ENCODE measurements at places on chromosomes 7 and 10.
A peak's percentile ranks its signal among the peaks of the same experiment; 100 is the strongest.

DNA sequence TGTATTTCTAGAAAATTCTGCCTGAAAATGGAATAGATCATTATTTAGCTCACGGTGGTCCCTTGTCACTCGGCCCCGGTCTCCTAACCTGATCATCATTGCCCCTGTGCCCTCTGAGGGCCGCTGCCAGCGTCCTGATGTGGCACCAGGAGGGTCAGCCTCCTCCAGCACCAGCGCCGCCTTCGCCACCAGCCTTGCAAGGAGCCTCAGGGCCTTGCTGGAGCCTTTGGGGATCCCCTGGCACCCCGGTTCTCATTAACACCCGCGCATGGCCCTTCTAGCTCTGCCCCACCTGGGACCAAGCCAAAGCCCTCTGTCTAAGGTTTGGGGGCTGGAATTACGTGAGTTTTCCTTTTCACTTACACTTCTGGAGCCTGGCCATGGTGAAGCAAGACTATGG, 282.5 kb upstream of the ADARB2 start:
- DNase-seq, result no peak

GRCh38 chr10:11176746-11177145, 159.1 kb downstream of the CELF2 start:
- DNase-seq, result no peak

DNA sequence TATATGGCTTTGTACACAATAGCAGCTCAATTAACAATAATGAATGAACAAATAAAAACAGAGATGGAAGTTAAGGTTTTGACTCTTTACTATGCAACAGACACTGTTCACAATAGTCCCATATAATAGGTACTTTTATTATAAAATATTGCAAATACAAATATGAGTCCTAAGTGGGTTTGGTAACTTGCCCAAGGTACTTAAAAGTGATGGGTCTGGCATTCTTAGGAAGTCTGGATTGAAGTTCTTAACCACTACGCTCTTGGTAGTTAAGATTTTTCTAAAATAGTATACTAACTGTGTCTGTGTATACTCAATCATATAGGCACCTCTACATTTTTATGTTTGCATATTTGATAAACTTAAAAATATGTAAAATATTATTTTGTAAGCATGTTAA, 55.5 kb downstream of the HGF start:
- DNase-seq, result no peak

GRCh38 chr10:7119325-7120015, 291.4 kb downstream of the SFMBT2 start:
- DNase-seq, result no peak

DNA sequence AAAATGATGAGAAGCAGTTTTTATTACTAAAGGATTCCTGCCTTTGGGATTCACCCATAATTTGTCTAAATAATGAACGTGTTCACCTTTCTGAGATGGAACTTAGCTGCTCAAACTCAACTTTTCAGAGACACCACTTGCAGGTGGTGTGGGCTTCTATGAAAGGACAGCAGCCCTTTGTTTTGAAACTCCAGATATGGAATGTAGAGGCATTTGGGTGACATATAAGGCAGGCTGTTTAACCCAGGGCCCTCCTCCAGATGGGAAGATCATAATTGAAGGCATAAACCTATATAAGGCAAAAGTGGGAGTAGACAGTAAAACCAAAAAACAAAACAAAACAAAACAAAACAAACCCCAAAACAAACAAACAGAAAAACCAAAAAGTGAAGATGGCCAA, 11.9 kb upstream of the HUS1 start:
- DNase-seq, result no peak

- DNase-seq, result no peak
Observed at GRCh38 chr10:127968659-127969058, 61.8 kb downstream of the PTPRE start.

DNA sequence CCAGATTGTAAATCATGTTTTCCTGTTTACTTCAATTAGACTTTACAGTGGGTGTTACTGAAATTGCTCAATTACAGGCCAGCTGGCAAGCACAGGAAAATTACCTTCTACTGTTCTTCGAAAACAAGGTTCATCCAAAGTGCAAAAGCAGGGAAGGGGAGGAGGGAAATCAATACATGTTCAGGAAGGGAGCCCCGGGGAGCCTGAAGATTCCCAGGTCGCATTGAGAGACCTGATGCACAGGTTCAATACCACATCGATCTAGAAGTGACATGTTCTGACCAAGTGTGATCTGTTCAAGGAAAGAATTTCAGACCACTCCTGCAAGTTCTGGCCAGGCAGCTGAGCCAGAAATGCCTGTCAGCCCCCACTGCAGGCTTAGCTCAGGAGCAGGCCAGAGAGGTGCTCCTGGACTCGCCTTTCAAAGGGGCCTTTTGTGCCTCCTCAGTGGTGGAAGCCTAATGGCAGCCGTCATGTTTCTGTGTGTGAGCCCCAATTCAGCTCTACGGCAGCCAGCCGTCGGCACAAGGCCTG, 35.9 kb downstream of the FAM53B start:
- no peak for DNase-seq

GRCh38 chr10:95413588-95413987, 122.8 kb upstream of the PDLIM1 start:
- no peak for DNase-seq

DNA sequence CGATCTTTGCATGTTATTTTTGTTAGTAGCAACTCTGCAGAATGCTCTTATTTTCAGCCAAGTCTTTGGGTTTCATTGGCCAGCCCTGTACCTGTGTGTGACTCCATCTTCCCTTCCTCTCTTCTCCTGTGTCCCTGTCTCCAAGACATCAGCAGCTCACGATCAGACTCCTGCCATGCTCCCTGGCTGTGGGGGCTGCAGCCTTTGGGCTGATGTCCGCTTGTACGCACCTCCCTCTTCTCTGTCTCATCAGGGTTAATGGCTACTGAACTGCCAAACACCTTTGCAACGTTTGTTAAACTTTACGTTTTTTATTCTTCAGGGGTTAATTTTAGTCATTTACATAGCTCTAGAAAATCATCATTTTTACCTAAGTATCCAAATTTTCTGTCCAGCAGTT, 103.5 kb upstream of the RET start:
- DNase-seq, result no peak

- no peak for DNase-seq
Observed at GRCh38 chr7:28018856-28019465, 161.6 kb downstream of the JAZF1 start.

DNA sequence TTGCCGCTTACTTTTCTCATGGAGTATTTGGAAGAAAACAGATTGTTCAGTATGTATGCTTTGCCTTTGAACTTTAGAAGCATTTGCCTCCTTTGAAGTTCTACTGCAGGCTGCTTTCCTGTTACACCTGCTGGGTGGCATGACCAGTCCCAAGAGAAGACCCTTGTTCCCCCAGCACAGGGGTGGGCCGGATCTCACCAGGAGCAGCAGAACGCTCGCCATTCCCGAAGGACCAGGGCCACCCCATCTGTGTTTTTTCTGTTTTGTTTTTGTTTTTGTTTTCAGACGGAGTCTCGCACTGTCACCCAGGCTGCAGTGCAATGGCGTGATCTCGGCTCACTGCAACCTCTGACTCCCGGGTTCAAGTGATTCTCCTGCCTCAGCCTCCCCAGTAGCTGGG, 493.6 kb downstream of the PTPRN2 start:
- no peak for DNase-seq

- DNase-seq, result no peak
Observed at GRCh38 chr7:763762-764161, 36.7 kb upstream of the PRKAR1B start.

DNA sequence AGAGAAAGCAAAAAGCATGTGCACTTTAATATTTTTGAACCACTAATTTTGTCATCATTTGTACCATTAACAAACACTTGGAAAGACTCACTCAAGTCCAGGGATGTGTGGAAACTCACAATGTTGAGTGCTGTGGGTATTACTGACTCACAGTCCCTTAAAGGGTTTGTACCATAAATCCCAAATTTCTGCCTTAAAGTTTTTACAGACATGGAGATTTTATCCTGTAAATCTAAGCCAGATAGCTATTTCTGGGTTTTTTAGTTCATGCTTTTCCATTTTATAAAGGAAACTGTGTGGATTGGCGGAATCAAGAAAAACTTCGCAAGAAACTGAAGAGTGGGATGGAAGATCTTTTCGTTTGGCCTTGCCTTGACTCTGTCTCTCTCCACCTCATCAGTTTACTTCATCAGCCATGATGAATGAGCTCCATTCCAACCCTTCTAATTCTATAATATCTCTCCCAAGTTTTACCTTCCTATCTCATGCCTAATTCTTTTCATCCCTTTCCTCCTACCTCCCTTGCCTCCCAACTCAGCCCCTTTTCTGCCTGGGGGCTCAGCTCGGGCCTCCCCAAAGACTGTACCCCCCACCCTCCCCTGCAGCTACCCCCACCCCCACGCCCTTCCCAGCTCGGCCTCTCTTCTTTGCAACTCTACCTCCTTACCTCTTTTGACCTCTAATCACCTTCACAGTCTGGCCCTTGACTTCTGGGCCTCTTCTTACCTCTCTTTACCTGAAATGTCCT, 218.5 kb upstream of the MKLN1 start:
- peak; percentile 63 for DNase-seq

GRCh38 chr7:149713061-149713730, 60.2 kb downstream of the ZNF467 start:
- DNase-seq, result no peak

GRCh38 chr7:46191776-46192175, 270.7 kb upstream of the IGFBP3 start:
- DNase-seq, result no peak

All from Karpas-422 (cell line).